ENCODE measurements at places on chromosomes 13 and 19.

DNA sequence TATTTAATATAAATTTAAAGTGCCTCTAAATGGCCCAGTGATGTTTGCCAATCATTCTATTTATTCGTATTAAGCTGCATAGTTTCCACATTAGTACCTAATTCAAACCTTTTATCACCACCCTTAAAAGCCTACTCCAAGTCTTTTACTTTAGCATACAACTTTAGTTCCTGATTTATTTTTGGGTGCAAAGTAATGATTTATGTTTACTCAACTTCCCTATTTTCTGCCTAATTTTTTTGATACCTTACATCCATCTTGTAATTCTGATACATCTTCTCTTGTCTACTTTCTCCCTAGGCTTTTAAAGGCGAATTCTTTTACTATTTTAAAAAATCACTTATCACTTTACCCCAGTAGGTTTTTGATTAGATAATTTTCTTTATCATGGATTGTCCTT lies 2651.1 kb upstream of the PCDH20 start:
- no peak for DNase-seq

GRCh38 chr13:112907871-112908331 lies 61.1 kb upstream of the MCF2L start:
- no peak for DNase-seq

DNA sequence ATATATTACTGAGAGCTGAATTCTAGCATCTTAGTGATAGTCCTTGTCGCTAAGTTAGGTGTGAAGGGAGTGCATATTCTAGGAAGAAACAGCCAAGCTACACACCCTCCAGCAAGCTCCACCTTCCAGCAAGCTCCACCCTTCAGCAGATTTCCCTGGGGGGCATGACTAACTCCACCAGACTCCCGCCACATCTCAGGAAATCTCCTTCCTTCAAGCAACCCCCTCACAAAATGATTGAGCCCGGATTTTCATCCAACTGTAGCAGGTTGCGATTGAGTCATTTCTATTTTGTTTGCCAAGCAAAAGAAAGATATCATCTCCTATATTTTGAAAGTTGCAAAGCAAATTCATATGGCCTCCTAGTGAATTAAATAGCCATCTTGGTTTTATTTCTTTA lies 162.1 kb upstream of the TMTC4 start:
- DNase-seq: no peak

DNA sequence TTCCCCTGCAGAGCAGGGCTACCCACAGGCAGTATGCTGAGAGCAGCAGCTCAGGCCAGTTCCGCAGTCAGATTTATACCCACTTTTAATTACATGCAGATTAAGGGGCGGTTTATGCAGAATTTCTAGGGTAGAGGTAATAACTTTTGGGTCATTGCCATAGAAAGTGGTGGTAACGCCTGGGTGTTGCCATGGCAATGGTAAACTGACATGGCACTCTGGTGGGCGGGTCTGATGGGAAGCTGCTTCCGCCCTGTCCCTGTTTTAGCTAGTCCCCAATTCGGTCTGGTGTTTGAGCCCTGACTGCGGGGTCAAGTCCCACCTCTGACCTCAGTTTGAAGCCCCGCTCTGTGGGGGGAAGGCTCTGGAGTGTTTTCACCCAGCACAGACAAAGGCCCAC lies 141.1 kb upstream of the VSTM2B start:
- DNase-seq: no peak
